ENCODE measurements at places on chromosomes 6 and 20. TPM values are rescaled to one million over a fixed set of nuclear protein-coding genes. Genes with fewer than 3 reads are reported as not detected.

DNA sequence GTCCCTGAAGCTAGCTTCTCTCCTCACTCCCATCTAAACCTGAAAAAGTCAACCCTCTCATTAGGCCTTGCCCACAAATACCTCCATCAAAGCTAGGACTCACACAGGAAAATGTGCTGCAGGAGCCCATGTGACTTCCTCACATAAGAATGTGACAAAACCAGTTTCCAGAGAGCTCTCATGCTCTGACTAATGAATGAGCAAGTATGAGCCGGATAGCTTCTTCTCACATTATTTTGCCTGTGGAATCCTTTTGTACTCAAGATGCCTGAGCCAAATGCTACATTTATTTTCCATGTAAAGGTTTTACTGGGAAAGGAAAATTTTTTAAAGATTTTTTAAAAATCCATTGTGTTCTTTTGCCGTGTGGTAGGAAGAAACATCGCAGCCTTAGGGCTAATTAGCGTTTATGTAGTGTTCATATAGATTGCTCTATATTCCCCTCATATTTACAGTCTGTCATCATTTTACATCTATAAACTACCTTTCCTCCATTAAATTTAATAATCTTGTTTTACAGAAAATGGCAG, 68.6 kb upstream of the CCN6 start:
- no peak for DNase-seq
- no peak overlapping the region for H3K27ac ChIP-seq
- H3K36me3 ChIP-seq, result no peaks in the 10 kb centered on the region
- H3K4me1 ChIP-seq, result peaks cover 10% of the 10 kb centered on the region
- no peak overlapping the region for H3K4me3 ChIP-seq

- H3K27ac ChIP-seq, result no peak overlapping the region
- DNase-seq, result no peak
- no peak overlapping the region for H3K4me3 ChIP-seq
- H3K36me3 ChIP-seq, result no peaks in the 10 kb centered on the region
- no peaks in the 10 kb centered on the region for H3K4me1 ChIP-seq
Measured at GRCh38 chr6:94065707-94066337, 646.5 kb upstream of the EPHA7 start.

- H3K4me3 ChIP-seq, result no peak overlapping the region
- H3K27ac ChIP-seq, result peak overlapping the region; percentile 63
- peaks cover 9% of the 10 kb centered on the region for H3K36me3 ChIP-seq
- no peak for DNase-seq
- H3K4me1 ChIP-seq, result peaks cover 4% of the 10 kb centered on the region
Measured at GRCh38 chr20:3861191-3861590, 14.6 kb downstream of the MAVS start.

- H3K36me3 ChIP-seq, result no peaks in the 10 kb centered on the region
- no peak overlapping the region for H3K4me3 ChIP-seq
- H3K27me3 ChIP-seq, result no peaks in the 10 kb centered on the region
- no peak overlapping the region for H3K27ac ChIP-seq
- DNase-seq, result no peak
Measured at GRCh38 chr6:3390698-3391097, 66.2 kb downstream of the SLC22A23 start.

The ATAT1 gene
- polyA plus RNA-seq, result 1.4 TPM

The FOXQ1 gene
- polyA plus RNA-seq, result not detected

The STK38 gene
- 37.7 TPM for polyA plus RNA-seq

Measured in naive B cell (primary cell).